ENCODE measurements at places on chromosomes 13 and 19.

- DNase-seq = no peak
These were observed 43.4 kb downstream of the EFNB2 start for GRCh38 chr13:106491928-106492587.

GRCh38 chr13:20193162-20193906 lies 596 bp upstream of the GJB2 start:
- no peak for DNase-seq

- DNase-seq = no peak
These were observed 90.2 kb downstream of the RAB20 start for GRCh38 chr13:110471156-110471832.

DNA sequence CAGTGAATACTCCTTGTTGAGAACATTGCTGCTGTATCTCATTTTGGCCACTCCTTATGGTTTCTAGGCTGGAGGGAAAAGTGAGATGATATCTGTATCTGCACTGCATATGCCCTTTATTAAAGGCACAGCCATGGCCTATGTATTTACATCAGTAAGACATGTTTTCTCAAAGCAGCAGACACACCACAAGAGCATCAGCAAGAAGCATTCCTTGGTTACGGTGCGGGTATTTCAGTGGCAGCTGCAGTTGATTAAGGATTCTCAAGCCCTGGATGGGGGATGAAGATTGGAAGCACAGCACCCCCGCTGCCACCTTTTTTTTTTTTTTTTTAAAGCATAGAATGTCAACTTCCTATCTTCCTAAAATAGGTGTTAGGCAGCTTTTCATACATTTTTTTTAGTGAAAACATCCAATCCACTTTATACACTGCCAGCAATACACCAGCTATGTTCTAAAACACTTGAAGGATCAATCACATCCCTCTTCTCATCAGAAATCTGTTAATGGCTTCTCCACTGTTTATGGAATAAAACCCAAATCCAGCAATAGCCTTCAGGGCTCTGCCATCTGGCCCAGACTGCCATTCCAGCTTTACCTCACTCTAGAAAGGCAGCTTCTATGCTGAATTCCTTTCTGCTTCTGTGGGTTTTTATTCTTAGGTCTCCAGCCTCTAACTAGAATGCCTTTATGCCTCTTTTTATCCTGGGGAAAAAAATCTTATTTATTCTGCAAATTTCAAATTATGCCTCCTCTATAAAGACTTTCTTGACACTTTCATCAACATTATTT lies 331.0 kb downstream of the DNAJC15 start:
- no peak for DNase-seq

DNA sequence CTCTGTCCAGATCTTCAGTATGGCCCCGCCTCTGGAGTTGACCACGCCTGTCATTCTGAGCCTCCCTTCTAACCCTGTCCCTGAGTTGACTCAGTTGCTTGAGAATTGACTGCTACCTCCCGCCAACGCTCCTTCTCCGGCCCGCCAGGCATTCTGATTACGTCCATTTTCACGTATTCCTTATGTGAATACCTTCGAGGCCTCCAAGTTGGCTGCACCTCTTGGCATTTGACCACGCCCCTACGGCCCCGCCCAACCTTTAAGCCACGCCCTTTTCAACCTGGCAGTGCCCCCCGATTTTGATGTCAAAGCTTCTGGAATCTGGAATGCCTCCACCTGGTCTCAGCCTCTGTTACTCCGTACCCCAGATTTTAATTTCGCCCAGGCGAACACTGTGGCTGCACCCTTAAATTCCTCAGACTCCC lies 1.7 kb upstream of the EML2 start:
- DNase-seq = no peak

- DNase-seq = no peak
These were observed 174.4 kb downstream of the SLC7A1 start for GRCh38 chr13:29421118-29421517.

DNA sequence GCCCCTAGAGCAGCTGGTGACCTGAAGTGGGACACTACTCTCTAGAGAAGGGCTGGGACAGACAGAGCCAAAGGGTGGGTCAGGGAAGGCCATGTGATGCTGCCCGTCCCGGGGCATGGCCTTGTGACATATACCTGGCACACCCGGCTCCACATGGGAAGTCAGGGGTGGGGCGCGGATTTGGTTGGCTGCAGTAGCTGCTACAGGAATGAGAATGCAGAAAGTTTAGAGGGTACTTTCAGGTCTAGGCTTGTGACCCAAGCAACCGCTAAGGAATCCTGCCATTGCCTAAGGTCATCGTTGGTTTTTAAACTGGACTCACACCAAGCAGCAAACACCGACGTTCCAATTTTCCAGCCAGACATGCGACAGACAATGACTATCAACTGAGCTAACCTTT lies 25.9 kb downstream of the RCBTB2 start:
- DNase-seq = no peak

DNA sequence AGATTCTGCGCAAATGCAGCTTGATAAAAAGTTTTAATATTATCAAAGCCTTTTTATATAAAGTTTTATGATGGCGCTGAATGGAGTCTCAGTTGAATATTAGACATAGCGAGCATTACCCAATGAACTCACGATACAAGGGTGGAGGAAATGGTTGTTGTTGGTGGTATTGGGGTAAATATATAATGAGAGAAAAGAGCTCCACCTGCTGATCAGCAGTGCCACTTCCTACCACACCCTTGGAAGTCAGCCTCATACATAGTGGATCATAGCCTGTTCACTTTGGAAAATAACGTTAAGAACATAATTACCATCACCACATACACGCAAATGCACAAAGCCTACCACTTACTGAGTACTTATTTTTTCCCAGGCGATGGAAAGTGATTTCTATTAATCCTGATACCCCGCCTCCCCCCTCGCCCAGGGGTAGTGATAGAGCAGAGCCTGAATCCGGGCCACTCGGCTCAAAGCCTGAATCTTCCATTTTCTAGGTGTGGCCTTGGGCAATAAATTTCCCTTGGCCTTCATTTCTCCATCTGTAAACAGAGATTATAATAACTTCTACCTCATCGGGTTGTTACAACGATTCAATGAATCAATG lies 358.3 kb downstream of the KLF5 start:
- no peak for DNase-seq

- DNase-seq = no peak
These were observed 1588.0 kb downstream of the SLITRK1 start for GRCh38 chr13:82294226-82294625.

- no peak for DNase-seq
These were observed 94.7 kb downstream of the RNASEH2B start for GRCh38 chr13:51004111-51004865.

DNA sequence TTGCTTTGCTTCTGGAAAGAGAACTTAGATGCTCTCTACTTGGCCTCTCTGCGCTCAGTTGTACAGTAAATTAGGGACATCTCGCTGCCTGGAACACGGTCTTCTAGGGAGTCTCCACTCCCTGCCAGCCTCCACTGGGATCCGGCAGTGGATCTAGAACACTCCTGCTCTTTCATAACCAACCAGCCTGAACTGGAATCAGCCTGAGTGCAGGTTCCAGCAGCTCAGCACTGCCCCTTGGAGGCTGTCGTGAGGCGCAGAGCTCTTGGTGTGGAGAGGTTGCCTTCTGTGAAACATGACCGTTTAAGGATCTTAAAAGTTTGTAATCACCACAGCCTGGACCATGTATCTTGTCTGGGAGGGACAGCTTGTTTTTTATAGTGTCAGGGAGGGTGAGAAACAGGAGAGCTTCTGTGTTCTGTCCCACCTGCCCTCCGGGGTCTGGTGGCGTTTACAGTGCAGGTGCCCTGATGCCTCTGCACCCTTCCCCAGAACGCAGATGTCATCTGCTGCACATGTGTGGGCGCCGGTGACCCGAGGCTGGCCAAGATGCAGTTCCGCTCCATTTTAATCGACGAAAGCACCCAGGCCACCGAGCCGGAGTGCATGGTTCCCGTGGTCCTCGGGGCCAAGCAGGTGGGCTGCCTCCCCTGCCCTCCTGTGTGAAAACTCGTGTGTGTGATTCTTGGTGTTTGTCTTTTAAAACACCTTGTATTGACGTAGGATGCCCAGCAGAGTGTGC lies 24.8 kb downstream of the UPF1 start:
- no peak for DNase-seq

DNA sequence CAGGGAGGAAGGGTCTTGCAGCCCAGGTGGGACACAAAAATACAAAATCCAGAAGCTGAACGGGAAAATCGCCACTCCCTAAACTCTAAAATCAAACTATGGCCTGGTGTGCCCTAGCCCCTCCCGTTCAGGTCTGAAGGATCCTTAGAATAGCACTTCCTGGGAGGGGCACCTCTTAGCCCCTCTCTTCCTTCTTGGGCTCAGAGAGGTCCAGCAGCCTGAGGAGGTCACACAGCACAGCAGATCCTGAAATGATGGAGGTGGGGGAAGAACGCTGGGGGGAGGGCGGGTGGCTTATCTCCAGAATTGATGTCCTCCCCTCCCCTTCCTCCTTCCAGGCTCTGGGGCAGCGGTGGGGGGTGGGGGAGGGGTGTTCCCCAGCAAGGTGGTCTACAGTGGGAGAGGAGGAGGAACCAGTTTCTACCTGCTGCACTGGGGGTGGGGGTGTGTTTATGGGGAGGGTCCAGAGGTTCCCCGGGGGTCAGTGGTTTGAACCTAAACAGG lies 1.9 kb downstream of the DIRAS1 start:
- no peak for DNase-seq

DNA sequence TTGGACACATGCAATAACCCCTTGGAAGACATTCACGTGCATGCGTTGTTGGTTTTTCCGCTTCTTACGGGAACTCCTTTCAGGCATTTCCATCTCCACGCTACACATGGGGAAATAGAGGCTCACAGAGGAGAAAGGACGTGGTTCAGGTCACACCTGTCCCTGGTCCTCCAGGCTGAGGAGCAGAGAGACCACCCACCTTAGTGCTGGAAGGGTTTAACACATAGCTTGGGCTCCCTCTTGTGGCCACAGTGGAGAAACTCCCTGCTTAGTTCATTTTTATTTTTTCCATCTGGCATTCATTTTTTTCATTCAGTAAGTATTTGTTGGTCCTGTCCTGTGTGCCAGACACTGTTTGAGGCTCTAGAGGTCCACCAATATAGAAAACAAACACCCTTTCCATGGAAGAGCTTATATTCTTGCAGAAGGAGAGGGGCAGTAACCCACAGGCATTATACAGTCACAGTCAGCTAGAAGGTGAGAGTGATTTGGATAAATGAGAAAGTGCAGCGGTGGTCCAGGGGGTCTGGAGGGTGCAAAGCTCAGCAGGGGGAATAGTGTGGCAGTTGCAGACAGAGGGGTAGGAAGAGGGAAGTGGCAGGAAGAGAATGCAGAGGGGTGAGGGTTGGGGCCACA lies 24.2 kb upstream of the TTYH1 start:
- peak; percentile 23 for DNase-seq

DNA sequence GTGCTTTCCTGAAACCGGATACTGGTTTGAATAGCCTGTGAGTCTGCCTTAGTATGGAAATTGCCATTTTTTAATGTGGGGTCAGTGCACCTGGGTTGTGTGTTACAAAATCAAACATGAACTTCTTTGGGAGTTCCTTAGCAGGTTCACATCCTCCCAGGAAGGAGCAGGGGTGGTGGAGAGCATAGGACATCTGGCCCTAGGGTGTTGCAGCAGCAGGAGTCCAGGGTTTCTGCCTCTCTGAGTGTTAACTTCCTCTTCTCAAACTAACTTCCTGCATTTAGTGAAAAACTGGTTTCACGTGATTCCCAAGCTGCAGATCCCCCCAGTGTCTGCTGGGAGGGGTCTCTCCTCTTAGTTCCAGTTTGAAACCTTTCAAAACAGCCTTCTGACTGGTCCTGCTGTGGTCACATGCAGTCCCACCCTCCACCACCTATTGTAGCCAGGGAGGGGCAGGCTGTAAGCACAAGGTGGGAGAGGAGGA lies 7.2 kb downstream of the RNASEH2B start:
- DNase-seq = no peak

DNA sequence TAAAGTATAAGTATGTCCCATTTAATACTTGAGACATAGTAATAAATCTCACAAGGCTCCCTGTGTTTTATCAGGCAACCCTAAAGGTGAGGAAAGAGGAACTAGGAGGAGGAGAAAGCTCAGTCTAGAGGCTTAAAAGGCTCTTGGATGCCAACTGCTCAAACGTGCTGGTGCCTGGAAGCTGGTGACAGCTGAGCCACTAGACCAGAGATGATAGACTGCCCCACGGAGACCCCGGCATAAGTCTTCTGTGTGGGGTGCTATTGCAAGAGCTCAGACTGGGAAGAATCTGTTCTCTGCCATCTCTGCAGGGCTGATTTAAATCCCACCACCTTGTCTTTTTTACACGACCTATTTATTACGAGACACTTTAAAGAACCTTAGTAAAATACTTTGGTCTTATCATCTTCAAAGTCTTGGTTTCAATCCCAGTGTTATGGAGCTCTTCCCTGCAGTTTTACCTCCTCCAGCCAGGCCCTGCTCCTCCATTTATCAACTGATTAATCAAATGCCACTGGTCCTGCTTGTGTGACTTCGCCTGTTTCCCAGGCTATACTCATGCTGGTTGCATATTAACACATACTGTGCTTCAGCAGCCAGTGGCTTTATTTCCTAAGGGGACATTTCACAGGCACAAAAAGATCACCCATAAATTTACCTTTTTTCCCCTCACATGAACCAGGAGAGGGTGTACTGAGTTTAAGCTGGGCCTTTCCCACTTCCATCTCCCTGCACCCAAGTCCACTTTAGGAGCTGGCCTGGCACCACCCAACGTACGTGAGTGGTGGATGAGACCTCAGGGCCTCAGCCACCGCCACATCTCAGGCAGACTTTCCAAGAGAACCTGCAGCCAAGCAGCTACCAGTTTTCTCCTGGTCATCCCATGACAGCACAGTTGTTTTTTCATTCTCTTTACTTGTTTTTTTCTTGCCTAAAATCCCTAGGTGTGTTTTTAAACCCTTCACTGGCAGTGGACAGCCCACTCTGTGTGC lies 7.8 kb upstream of the ATP12A start:
- DNase-seq = no peak

- no peak for DNase-seq
These were observed 2.3 kb upstream of the FTL start for GRCh38 chr19:48962849-48963165.

DNA sequence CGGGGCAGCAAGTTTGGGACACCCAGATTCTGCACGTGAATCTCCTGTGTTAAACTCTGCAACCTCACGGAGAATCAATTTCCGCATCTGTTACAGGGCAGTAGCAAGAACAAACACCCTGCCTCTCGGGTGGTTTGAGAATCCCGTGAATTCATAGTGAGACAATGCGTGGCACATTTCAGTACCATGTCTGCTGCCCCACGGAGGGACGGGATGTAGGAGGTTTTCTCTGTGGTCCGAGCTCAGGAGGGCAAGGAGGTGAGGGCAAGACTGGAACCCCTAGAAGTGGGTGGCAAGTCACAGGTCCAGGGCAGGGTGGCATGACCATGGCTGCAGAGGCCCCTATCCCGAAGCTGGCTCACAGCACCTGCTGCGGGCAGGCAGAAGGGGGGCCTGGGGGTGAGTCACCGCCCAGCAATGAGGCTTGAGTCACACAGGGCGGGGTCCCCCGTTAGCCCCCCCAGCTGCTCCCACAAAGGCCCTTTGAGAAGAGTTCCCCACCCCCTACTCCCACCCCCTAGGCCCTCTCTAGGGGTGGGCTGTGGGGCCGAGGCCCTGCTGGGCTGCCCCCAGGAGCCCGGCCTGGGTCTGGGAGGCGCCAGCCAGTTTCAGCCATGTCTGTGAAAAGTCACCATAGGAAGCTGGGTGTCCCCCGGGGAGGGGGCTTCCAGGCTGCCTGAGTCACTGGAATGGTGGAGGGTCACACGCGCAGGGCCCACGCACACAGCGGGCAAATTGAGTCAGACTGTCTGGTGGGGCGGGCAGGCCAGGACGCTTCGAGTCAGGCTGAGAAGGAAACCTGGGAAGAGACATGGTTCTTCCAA lies 25.8 kb upstream of the NANOS3 start:
- no peak for DNase-seq

- DNase-seq = no peak
These were observed 371.1 kb downstream of the PCDH9 start for GRCh38 chr13:66859078-66859477.

- DNase-seq = no peak
These were observed 44.4 kb upstream of the HMGB1 start for GRCh38 chr13:30510091-30510490.
